ENCODE measurements at places on chromosomes 5 and 9. TPM values are rescaled to one million over a fixed set of nuclear protein-coding genes. Genes with fewer than 3 reads are reported as not detected.
A peak's percentile ranks its signal among the peaks of the same experiment; 100 is the strongest.

DNA sequence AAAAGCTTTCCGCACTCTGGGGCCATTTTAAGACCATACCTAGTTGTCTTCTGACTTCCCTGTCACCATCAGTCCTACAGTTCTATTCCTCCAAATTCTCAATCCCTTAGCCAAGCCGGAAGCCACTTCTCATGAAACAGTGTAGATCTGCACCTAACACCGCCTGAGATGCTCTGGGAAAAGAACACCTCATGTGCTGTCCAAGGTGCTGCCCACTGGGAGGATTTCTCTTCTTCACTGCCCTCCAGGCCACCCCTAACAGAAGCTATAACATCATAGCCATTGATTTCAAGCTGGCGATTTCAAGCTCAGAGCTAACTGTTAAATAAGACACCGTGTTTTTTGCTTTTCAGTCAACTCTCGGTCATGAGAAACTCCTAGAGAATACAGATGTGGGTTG lies 559.3 kb downstream of the CCDC171 start:
- H3K4me3 ChIP-seq: no peak overlapping the region
- H3K4me1 ChIP-seq: no peaks in the 10 kb centered on the region
- peaks cover 3% of the 10 kb centered on the region for H3K27me3 ChIP-seq
- no peak overlapping the region for H3K27ac ChIP-seq
- no peaks in the 10 kb centered on the region for H3K36me3 ChIP-seq
- DNase-seq: no peak

The GLDC gene
- 2.0 TPM for total RNA-seq

- DNase-seq: no peak
- H3K27ac ChIP-seq: no peak overlapping the region
- H3K36me3 ChIP-seq: peaks cover 20% of the 10 kb centered on the region
- H3K27me3 ChIP-seq: no peaks in the 10 kb centered on the region
These were observed 127.8 kb downstream of the MED27 start for GRCh38 chr9:131951905-131952304.

The ZNG1C gene
- total RNA-seq: 45.6 TPM

GRCh38 chr9:79616971-79617370 lies 45.2 kb downstream of the TLE4 start:
- H3K4me3 ChIP-seq: no peak overlapping the region
- no peaks in the 10 kb centered on the region for H3K36me3 ChIP-seq
- H3K27ac ChIP-seq: no peak overlapping the region
- no peaks in the 10 kb centered on the region for H3K27me3 ChIP-seq
- peaks cover 17% of the 10 kb centered on the region for H3K4me1 ChIP-seq

The CEL gene
- total RNA-seq: 4.3 TPM

The PNPLA7 gene
- total RNA-seq: 5.7 TPM

The RNF224 gene
- 0.16 TPM for total RNA-seq

DNA sequence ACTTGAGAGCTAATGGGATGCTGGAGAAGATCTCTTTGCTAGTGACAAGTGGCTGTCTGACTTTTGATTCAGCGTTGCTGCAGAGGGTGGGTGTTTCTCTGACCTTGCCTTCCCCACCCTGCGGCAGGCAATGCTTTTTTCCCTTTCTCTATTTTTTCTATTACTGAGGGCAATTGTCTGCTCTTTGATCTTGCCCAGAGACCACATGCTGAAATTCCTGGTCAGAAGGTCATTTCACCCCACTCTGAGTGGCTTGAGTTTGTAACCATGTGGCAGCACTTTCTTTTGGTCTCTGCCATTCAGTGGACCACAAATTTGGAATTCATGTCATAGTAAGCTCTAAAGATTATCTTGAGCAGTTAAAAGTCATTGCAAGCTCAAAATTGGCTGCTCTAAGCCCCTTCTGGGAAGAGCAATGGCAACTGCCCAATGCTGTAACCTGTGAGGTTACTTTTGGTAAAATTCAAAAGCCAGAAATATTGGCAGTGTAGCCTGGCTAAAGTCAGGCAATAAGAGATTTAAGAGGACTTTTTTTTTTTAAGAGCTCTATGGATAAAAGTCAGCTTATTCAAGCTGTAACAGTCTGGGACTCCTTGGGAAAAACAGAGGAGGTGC lies 30.4 kb upstream of the MTMR12 start:
- H3K36me3 ChIP-seq: peaks cover 12% of the 10 kb centered on the region
- DNase-seq: no peak
- no peaks in the 10 kb centered on the region for H3K4me1 ChIP-seq
- no peaks in the 10 kb centered on the region for H3K27me3 ChIP-seq
- H3K27ac ChIP-seq: no peak overlapping the region

The SKP2 gene
- total RNA-seq: 93.8 TPM

The TOMM5 gene
- 87.2 TPM for total RNA-seq

DNA sequence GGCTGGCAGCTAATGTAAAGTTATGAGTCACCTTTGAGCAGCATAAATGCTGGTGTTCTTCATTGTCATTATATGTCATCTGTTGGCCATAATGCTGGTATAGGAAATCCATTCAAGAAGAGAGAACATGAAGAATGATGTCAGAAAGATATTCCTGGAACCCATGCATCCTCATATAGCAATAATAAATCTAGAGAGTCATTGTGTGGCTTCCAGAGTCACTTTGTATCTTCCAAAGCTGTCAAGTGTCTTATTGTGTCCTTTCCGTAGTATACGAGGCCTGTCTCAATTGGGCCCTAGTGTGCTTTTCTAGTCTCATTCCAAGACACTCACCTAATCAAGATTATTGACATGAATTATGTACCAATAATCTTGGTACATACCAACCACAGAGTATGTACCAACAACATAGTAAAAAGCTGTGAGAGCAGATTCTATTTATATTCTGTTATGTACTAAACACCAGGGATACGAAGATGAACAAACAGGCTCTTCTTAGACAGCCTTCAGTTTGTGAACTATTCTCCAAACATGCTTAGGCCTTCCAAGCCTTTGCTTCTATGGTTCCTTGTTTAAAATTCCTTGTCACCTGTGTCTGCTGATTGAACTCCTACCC lies 110.1 kb downstream of the ERCC6L2 start:
- H3K27ac ChIP-seq: no peak overlapping the region
- H3K4me3 ChIP-seq: no peak overlapping the region
- peaks cover 46% of the 10 kb centered on the region for H3K36me3 ChIP-seq
- H3K4me1 ChIP-seq: peaks cover 15% of the 10 kb centered on the region

DNA sequence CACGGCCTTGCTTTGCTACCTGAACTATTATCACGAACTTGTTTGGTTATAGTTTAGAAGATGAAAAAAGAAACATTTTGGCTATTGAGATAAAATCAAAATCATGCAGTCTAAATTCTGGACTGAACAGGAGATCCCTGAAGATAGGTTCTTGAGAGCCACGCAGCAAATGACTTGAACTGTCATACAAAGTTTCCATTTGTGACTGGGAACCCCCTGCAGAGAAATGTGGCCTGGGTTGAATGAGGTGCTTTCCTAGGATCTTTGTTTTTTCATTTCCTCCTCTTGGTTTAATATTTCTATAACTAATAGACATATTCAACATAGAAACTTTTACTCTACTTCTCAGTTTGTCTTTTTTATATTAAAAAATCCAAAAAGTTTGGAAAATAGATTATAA lies 184.7 kb upstream of the TRPM3 start:
- H3K36me3 ChIP-seq: no peaks in the 10 kb centered on the region
- no peaks in the 10 kb centered on the region for H3K27me3 ChIP-seq
- no peaks in the 10 kb centered on the region for H3K4me1 ChIP-seq

The GHR gene
- 7.9 TPM for total RNA-seq

- H3K27ac ChIP-seq: no peak overlapping the region
- H3K4me1 ChIP-seq: peaks cover 7% of the 10 kb centered on the region
- DNase-seq: no peak
- H3K36me3 ChIP-seq: no peaks in the 10 kb centered on the region
- H3K27me3 ChIP-seq: no peaks in the 10 kb centered on the region
These were observed 7.6 kb downstream of the PAM start for GRCh38 chr5:102762562-102763227.

The RIC1 gene
- 36.4 TPM for total RNA-seq

DNA sequence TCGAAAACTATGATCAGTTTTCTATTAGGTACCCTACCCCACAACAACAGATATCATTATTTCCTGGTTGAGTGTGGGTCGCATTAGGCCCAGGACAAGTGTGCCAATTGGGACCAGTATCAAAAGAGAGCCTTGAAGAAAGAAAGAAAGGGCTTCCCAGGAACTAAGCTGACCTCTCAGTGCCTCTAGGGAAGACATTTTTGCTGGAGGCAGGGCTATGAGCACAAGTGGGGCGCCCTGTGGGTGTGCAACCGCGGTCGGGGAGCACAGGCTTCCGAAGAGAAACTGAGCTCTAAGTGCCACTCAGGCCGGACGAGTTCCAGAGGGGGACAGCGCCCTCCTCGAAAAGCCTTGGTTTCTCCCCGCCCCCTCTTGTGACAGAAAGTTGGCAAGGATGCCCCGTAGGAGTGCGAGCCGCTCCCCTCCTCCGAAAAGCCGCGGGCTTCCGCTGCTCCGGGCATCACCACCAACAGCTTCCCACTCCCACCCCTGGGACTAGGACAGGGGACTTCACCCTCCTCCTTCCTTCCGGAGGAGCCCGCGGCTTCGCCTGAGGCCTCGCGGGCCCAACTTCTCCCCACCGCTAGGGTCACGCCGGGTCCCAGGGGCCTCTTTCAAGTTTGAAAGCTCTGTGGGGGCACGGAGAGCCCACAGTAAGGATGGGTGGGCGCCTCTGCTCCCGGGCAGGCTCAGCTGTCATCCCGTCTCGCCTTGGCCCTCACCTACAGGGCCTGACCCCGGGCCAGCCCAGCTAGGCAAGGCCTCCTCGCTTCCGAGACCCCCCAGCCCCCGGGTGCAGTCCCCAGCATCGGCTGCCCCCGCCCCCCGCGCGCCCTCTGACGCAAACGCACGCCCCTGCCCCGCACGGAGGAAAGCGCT lies 2.0 kb downstream of the NR2F1-AS1 start:
- H3K4me1 ChIP-seq: peaks cover 25% of the 10 kb centered on the region
- peak overlapping the region; percentile 87 for H3K27ac ChIP-seq
- DNase-seq: no peak
- no peaks in the 10 kb centered on the region for H3K36me3 ChIP-seq
- H3K4me3 ChIP-seq: no peak overlapping the region

- no peak for DNase-seq
- peaks cover 7% of the 10 kb centered on the region for H3K4me1 ChIP-seq
- no peak overlapping the region for H3K27ac ChIP-seq
These were observed 1.6 kb downstream of the PKD2L2 start for GRCh38 chr5:137890845-137891244.

GRCh38 chr9:127143920-127144465 lies 21.6 kb upstream of the ANGPTL2 start:
- no peaks in the 10 kb centered on the region for H3K4me1 ChIP-seq
- no peaks in the 10 kb centered on the region for H3K36me3 ChIP-seq
- H3K27ac ChIP-seq: no peak overlapping the region
- H3K4me3 ChIP-seq: no peak overlapping the region
- DNase-seq: no peak

DNA sequence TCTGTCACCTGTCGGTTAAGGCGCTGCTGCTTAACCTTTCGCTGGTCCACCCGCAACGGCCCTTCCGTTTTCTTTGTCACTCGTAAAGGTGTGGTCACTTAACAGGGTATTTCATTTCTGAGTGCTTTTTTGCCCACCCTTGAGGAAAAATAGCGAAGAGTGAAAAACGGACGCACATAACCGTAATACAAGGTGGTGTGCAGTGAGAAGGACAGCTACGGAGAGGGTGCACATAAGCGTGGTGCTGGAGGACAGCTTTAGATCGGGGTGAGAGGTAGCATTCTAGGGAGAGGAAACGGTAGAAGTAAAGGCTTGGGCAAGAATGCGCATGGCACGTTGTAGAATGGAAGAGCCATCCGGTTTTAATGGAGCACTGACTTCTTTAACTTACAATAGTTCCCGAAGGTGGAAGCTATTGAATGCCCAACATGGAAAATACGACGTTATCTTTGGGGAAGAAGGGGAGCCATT lies 761 bp downstream of the CCT5 start:
- H3K4me1 ChIP-seq: peaks cover 29% of the 10 kb centered on the region
- H3K4me3 ChIP-seq: peak overlapping the region; percentile 78
- no peak for DNase-seq

DNA sequence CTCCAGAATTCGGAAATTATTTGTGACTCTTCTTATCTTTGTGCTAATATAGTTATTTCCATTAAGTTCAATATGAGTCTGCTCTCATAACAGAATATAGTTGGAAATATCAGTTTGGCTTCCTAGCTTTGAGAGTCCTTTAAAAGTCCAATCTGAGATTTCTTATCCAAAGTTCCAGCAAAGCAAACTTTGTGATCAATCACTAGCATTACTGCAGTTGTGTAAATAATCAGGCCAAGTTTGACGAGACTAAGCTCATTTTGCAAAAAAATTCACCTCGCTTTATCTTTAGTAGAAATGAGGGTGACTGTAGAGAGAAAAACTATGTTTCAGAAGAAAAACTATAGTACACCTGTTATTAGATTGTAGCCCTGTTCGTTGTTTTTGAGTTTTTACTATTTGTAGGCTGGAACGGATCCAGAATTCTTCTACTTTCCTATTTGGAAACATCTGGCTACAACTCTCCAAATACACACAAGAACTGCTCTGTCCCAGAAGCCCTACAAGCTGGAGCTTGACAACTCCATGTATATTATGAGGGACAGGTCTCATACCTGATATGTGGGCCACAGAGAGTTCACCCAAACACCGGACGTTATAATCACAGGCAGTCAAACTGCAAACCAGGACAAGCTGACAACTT lies 47.8 kb downstream of the RAPGEF1 start:
- no peaks in the 10 kb centered on the region for H3K27me3 ChIP-seq
- no peaks in the 10 kb centered on the region for H3K36me3 ChIP-seq
- H3K27ac ChIP-seq: no peak overlapping the region
- no peak for DNase-seq
- H3K4me3 ChIP-seq: no peak overlapping the region

- no peak overlapping the region for H3K27ac ChIP-seq
- no peaks in the 10 kb centered on the region for H3K4me1 ChIP-seq
- no peak for DNase-seq
These were observed 38.5 kb upstream of the DEPDC1B start for GRCh38 chr5:60738461-60738860.

- H3K27me3 ChIP-seq: no peaks in the 10 kb centered on the region
- H3K4me1 ChIP-seq: peaks cover 3% of the 10 kb centered on the region
- H3K4me3 ChIP-seq: no peak overlapping the region
- no peak overlapping the region for H3K27ac ChIP-seq
- H3K36me3 ChIP-seq: peaks cover 6% of the 10 kb centered on the region
These were observed 70.0 kb upstream of the PTPN3 start for GRCh38 chr9:109568089-109568488.

The PIP5K1B gene
- total RNA-seq: 1.3 TPM

GRCh38 chr5:54719384-54720283 lies 202.1 kb downstream of the SNX18 start:
- H3K4me3 ChIP-seq: no peak overlapping the region
- H3K4me1 ChIP-seq: peaks cover 20% of the 10 kb centered on the region
- DNase-seq: no peak
- H3K36me3 ChIP-seq: no peaks in the 10 kb centered on the region

- peaks cover 34% of the 10 kb centered on the region for H3K36me3 ChIP-seq
- H3K27ac ChIP-seq: peak overlapping the region; percentile 95
- H3K27me3 ChIP-seq: no peaks in the 10 kb centered on the region
- peak overlapping the region; percentile 82 for H3K4me3 ChIP-seq
- H3K4me1 ChIP-seq: peaks cover 32% of the 10 kb centered on the region
These were observed 326 bp downstream of the RIGI start for GRCh38 chr9:32525709-32526030.

The SELENOP gene
- total RNA-seq: 86.9 TPM

The IL9 gene
- total RNA-seq: not detected

Measured in mesothelial cell of epicardium (in vitro differentiated cells).